ENCODE measurements at places on chromosomes 1 and 21.

- no peak for DNase-seq
Observed at GRCh38 chr1:182279724-182280503, 111.7 kb downstream of the GLUL start.

DNA sequence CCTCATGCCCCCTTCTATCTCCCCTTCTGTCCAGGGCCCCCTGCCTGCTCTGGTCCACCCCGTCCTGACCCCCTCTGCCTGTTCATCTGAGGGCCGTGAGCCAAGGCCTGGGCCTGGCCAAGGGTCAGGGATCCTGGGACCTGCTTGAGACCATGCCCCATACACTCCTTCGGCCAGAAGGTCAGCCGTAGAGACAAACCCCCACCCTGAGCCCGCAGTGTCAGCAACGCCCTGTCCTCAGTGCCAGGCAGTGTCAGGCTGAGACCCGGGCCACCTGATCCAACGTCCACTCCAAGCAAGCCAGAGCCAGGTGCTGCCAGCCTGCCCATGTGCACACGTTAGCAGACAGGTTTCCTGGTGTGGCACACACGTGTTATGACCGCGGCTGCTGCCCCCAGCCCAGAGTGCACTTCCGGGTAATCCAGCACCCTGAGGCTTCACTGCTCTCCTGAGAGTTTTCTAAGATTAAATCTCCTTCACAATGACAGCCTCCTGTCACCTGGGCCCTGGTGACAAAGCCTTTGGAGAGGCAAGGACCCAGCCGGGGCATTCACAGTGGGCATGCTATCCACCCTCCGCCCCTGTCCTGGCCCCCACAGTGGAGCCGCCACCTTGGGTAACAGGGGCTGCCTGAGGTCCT, 10.1 kb upstream of the SAMD11 start:
- no peak for DNase-seq

DNA sequence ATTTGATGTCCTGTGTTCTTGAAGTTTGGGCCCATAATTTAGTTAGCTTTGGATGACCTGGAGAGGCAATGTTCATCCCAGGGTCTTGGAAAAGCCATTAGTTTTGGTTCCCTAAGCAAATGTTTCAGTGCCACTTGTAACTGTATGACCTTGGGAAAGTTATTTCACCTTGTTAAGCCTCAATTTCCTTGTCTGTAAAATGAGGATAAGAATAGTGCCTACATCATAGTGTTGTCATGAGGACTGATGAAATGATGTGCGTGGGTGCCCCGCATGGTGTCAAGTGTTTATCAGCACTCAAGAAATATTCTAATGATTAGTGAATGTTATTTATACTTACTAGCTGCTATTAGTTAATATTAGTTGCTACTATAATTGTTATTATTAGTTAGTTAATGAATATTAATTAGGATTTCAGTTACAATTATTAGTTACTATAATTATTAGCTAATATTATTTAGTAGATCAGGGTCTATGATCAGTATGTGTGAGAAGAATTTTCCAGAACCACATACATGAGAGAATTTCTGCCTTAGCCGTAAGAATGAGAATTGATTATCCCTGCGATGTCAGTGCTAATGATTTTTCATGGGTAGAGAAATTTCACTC, 1.9 kb downstream of the SH3BGR start:
- no peak for DNase-seq

DNA sequence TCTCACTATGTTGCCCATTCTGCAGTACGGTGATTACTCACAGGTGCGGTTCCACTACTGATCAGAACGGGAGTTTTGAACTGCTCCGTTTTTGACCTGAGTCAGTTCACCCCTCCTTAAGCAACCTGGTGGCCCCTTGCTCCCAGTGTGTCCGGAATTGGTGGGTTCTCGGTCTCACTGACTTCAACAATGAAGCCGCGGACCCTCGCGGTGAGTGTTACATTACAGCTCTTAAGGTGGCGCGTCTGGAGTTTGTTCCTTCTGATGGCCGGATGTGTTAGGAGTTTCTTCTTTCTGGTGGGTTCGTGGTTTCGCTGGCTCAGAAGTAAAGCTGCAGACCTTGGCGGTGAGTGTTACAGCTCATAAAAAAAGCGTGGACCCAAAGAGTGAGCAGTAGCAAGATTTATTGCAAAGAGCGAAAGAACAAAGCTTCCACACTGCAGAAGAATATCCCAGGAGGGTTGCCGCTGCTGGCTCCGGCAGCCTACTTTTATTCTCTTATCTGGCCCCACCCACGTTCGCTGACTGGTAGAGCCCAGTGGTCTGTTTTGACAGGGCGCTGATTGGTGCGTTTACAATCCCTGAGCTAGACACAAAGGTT, 17.6 kb upstream of the PARP1 start:
- no peak for DNase-seq

GRCh38 chr1:18118078-18118477, 10.5 kb downstream of the IGSF21 start:
- no peak for DNase-seq

DNA sequence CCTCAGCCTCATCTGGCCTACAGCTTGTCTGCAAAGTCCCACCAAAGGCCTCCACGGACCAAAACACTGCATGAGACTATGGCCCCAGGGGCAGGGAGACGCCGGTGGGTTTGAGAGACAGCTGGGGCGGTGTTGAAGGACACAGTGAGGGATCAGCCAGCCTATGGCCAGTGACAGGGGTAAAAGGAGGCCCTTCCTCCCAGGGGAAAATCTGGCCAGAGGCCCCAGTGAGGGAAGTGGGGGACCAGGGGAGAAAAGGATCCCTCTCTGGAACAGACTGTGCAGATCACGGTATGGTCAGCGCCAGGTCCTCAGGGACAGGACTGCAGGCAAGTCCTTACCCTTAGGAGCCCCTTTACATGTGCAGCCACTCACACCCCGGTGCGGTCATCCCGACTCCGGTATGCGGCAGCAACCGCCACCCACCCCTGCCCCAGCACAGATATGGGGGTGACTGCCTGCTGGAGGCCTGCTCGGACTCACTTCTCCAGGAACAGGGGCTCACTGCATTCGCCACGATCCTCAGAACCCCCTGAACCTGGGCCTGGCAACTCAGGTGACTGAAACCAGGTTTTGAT, 1.3 kb downstream of the CERS2 start:
- no peak for DNase-seq

GRCh38 chr1:22815421-22816066, 104.9 kb downstream of the EPHB2 start:
- no peak for DNase-seq

- DNase-seq: no peak
Observed at GRCh38 chr1:171191992-171192391, 6.9 kb downstream of the FMO2 start.

DNA sequence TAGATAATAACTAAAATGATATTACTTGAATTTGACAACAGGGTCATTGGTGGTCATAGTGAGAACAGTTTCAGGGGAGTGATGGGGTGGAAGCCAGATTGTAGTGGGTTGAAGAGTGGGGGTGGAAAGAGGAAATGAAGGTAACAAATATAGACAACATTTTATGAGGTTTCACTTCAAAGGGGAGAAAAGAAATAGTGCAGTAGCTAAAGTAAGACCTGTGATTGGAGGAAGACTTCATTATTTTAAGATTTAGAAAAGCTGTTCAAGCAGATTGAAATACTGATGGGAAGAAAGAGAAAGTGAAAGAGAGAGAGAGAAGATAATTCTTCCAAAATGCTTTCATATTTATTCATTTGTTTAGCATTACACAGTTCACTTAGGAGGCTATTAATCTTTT, 52.0 kb upstream of the KCNA3 start:
- DNase-seq: no peak

GRCh38 chr1:113429461-113430153, 39.3 kb downstream of the MAGI3 start:
- no peak for DNase-seq

GRCh38 chr1:63799820-63800219, 26.0 kb downstream of the ROR1 start:
- no peak for DNase-seq

DNA sequence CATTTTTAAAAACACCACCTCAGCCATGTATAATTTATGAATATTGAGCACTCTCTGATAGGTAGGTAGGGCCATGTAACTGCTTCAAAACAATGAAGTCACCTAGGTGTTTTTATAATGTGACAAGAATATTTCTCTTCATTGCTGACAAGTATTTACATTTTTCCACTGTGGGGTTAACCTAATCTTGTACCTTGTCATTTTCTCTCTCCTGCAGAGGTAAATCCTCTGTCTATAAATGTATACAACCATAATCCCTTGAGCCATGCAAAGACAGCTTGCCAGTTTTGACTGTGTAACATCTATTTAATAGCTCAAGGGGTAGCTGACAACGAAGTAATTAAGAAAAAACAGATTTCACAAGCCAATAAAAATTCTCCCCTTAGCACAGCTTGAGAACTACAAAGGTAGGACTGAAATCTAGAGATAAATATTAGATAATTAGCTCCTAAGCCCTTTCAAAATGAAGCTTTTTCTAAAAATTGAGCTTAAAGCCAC, 137.6 kb upstream of the POGK start:
- no peak for DNase-seq

GRCh38 chr1:204362984-204363334, 3.2 kb upstream of the PLEKHA6 start:
- DNase-seq: no peak

GRCh38 chr1:46334030-46334384, 6.6 kb upstream of the NSUN4 start:
- DNase-seq: no peak

DNA sequence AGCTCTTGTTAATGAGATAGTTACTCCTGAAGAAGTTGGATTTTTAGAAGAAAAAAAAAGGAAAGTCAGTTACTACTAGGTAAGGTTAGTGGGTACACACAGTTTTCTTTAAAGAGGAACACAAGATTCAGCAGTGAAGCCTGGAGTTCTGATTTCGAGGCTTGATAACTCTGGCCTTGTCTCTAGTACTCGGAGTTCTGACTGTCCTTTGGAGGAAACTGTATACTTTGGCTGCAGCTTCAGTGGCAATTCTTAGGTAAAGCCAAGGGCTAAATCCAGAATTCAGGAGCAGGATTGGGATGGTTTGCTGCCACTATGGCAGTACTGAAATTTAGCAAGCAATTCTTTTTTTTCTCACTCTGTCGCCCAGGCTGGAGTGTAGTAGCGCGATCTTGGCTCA, 9.2 kb downstream of the ACADM start:
- no peak for DNase-seq

DNA sequence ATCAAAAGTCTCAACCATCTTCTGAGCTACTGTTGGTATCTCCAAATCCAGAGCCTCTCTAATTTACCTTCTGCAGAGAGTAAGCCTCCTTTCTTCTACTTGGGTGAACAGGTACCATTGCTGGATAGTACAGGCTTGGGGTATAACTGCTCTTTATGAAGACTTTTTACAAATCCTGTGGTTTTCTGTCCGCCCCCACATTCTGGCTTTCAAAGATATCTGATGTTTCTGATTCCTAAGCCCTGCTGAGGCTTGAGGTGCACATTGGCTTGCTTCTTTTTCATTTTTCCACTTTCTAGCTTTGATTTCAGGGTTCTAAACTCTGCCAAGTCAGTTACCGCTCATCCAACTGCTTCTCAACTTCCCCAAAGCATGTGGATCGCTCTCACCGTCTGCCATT, 37.1 kb downstream of the TENT5C start:
- no peak for DNase-seq

GRCh38 chr1:183323849-183324683, 94.1 kb downstream of the NMNAT2 start:
- no peak for DNase-seq

DNA sequence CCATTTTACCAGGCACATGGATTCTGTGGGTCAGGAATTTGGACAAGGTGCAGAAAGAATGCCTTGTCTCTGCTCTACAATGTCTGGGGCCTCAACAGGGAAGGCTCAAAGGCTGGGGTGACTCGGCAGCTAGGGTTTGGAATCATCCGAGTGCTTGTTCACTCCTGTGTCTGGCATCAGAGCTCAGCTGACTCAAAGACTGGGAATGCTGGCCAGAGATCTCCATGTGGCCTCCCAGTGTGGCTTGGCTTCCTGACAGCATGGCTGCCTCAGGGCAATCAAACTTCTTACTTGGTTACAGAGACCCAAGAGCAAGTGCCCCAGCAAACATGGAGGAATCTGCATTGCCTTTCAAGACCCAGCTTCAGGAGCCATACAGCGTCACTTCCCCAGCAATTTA, 110.5 kb downstream of the TOMM20 start:
- DNase-seq: no peak

DNA sequence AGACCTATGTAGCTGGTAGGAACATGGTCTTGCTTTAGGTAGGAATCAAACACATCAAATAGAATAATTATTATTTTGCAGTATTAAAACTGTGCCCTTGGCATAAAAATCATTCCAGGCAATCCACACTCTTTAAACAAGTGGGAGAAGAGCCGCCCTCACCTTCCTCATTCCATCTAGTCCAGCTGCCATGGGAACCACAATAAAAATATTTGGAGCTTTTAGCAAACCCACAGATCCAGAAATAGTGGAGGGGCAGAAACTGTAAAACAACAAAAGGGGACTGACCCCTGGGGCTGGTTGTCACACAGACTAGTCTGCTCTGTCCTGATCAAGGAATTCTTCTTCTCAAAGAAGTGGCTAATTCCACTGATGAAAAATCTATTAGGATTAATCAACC, 61.6 kb downstream of the PTPRC start:
- no peak for DNase-seq

- no peak for DNase-seq
Observed at GRCh38 chr21:42353623-42354022, 2.8 kb upstream of the TFF2 start.

DNA sequence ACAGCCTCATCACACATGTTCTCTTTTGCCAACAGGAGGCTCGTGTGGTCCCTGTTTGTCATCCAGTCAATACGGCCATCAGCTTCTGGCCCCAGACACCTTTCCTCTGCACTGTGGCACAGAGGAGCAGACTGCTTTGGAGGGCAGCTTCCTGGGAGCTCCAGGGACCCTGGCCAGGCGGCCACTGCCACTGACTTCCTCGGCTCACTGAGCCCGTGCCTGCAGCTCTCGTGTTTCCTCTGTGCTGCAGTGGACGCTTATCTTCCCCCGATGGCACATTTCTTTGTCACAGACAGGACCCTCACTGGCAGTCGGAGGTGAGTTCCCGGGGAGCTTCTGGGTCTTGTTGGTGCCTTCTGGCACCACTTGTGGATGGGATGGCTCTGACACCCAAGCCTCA, 67.0 kb upstream of the DIRAS3 start:
- no peak for DNase-seq

- peak; percentile 81 for DNase-seq
Observed at GRCh38 chr1:207649210-207649753, 4.3 kb downstream of the CR1L start.

DNA sequence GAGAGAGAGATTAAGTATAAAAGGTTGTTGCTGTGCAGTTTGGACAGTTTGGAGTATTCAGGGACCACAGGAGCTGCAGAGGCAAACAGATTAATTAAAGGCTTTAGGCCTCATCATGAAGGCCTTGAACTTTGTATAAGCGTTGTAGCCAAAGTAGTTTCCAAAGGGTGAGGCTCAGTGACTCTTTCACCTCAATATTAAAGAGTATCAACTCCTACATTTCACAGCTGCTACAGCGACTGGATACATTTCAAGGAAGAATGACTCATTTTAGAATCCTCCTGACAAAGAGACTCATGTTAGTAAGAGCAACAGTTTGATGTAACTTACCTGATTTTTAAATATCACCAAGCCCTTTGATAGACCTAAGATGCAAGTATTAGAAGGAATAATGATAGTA, 355.5 kb downstream of the HLX start:
- DNase-seq: no peak

- DNase-seq: no peak
Observed at GRCh38 chr1:43239484-43239883, 30.3 kb upstream of the TMEM125 start.

GRCh38 chr1:206953626-206954025, 7.4 kb upstream of the PIGR start:
- DNase-seq: no peak

- DNase-seq: no peak
Observed at GRCh38 chr21:18771845-18772380, 368.3 kb upstream of the TMPRSS15 start.

GRCh38 chr1:43614211-43614610, 35.7 kb upstream of the KDM4A start:
- no peak for DNase-seq

Measured in NCI-H2081 (cell line).